NT2/D1 (cell line): ENCODE measurements at places on chromosomes 3 and 15.

GRCh38 chr3:18344306-18345014, 80.7 kb downstream of the SATB1 start:
- peak; percentile 68 for DNase-seq

GRCh38 chr3:10457560-10457959, 47.8 kb downstream of the ATP2B2 start:
- DNase-seq = no peak

- no peak for DNase-seq
Observed at GRCh38 chr15:70113304-70113700, 15.6 kb upstream of the TLE3 start.

DNA sequence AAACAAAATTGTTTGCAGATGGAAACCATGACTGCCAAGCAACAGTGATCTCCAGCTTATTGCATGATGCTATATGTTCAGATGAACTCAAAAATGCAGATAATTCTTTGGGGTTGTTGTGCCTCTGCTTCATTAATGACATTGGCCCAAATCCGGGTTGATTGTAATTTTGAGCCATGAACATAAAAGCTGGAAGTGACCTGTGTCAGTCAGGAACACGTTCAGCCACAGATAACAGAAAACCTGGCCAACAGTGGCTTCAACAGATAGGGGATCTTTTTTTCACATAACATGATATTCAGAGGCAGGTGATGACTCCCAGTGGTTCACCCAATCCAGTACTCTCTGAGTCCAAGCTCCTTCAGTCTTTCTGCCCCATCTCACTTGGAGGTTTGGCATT, 76.9 kb upstream of the EIF1B start:
- no peak for DNase-seq

GRCh38 chr3:197368330-197368729, 69.9 kb upstream of the DLG1 start:
- peak; percentile 71 for DNase-seq

- DNase-seq = no peak
Observed at GRCh38 chr15:92014281-92015030, 160.9 kb downstream of the SLCO3A1 start.

- no peak for DNase-seq
Observed at GRCh38 chr3:160755776-160756304, at the start of gene PPM1L. Gene PPM1L, plus strand, starts transcription at chr3:160756231.
